Stimulated activated CD8-positive, alpha-beta memory T cell treated with anti-CD3 and anti-CD28 coated beads, Interleukin-7, amount 100 ng/mL, for 48 hours (primary cell): ENCODE measurements at places on chromosomes 6 and 20.

- DNase-seq: no peak
Measured at GRCh38 chr6:21390532-21391213, 202.9 kb upstream of the SOX4 start.

GRCh38 chr20:58514321-58515232, 622 bp downstream of the APCDD1L start:
- no peak for DNase-seq

DNA sequence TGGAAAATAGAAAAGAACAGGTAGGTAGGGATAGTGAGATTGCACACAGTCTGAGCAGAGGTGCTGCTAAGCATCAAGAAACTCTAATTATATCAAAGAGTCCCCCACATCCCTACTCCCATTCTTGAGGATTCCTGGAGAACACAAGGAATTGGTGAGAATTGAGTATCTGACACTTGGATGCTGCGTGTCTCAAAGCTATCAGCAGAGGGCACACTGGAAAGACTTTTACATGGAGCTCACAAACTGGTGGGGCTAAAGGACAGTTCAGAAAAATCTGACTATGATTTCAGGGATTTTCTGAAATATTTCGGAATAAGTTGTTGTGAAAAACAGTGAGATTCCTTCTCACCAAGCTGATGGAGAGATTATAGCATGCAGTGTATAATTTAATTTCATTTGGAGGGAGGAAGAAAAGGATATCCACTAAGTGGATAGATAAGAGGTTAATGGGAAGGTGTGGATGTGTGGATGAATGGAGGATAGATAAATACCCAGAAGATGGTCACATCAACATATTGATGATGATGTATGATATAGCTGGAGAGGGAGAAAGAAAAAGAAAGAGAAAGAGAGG, 215.4 kb upstream of the DEFB112 start:
- DNase-seq: no peak

DNA sequence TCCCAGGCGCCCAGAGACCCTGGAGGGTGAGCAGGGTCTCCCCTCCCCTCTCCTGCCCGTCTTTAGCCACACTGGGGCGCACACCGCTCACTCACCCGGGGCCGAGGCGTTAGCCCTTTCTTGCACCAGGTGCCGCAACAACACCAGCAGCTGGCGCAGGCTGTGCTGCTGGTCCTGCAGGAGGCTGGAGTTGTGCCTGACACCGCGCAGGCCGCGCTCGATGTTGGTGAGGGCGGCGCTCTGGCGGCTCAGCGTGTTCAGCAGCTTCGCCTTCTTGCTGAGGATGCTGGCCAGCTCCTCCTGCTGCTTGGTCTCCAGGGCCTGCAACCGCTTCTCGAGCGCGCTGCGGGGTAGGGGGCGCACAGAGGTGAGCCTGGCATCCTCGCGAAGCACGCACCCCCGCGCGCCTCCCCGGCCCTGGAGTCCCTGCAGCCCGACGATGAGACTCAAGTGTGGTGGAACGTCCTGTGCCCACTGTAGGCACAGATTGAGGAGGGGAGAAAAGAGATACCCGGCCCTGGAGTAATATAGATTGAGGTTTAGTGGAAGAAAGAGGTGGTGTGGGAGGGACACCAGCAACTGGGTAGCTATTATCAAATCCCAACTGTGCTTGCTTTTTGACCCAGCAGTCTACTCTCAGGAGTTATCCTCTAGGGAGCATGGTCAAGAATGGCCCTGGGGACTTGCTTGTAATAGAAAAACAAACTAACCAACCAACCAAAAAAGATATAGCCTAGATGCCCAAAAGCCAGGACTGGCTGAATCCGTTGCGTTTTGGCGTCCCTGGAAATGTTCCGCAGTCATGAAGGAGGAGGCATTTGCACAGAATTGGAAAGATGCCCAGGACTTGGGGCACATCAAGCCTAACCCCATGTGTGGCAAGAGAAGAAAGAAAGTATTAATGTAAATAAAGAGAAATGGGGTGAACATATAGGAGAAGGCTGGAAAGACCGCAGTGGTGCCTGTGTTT, 30.9 kb downstream of the ANGPT4 start:
- DNase-seq: no peak

GRCh38 chr20:46351357-46352058, 43.2 kb upstream of the CDH22 start:
- DNase-seq: no peak

DNA sequence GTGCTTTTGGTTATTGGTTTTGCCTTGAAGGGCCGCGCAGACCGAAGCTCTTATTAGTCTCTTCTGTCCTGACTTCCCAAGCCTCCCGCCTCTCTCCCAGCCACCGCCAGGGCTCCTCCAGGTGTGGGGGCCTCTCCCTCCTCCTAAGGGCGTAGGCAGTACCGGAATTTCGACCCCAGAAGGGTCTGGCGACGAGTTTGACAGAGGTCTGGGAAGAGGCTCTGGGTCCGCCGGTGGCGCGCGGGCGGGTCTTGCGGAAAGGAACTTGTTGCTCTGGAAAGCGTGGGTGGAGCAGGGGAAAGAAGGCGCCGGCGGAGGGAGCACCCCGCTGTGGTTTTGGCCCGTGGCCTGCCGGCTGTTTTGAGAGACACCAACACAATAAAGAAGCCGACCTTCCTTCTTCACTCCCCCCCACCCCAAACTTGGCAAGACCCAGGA, 1.8 kb downstream of the PCSK2 start:
- DNase-seq: no peak

DNA sequence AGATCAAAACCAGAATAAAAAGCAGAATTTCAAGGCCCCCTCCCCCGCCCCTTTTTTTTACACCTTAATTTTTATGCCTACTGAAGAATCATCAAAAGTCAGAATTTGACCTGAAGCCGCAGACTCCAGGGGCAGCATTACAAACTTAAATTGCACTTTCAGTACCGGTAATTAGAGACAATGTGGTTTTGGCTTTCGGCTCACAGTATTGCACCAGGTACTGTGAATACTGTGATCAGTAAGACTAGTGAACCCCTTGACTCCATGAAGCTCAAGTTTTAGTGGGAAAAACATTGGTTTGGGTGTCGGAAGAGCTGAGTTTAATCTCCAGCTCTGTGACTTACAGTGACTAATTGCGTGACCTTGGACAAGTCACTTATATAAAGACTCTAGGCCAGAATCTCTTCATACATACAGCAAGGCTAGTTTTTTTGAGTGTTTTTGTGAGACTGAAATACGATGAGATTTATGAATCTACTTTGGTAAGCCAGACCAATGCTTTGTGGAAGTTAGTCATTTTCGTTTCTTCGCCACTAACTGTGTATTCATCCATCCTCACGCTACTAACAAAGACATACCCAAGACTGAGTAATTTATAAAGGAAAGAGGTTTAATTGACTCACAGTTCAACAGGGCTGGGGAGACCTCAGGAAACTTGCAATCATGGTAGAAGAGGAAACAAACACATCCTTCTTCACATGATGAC, 114.7 kb downstream of the SASH1 start:
- DNase-seq: no peak

- DNase-seq: no peak
Measured at GRCh38 chr6:158312672-158313397, 570 bp downstream of the TULP4 start.

DNA sequence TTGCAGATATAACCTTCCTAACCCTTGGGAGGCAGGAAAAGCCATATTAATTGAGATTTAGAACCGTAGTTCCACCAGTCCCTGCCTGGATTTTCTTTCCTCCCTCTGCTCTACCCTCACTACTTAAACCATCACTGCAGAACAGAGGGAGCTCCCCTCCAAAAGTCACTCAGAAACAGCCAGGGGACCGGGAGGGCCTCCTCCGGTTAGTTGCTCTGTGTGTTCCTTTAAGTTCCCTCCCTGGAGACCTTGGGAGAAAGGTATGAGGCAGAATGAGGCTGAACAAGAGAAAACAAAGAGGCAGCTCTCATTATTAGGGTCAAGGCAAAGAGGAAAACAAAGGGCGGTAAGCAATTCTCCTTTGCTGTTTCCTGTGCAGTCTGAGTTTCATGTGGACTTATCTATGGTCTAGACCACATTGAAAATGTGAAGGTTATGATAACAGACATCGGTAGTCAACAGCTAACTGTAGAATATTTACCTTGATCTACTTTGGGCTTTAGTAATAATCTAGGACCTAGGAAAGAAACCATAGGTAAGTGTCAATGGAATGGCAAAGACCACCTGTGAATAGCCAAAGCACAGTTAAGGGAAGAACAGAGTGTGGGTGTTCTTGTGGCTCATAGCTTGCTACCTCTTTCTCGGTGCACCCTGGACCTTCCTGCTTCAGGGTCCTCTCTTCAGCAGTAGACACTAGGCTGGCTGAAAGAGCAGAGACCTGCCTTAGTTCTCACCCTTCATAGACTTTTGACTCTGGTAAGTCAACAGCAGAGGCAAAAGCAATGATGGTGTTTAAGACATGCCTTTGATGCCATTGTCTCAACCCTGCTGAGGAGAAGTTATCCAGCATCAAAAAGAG, 250.9 kb upstream of the CITED2 start:
- no peak for DNase-seq

- no peak for DNase-seq
Measured at GRCh38 chr6:117169064-117169665, 96.2 kb upstream of the VGLL2 start.

GRCh38 chr6:9116026-9116425, 680.7 kb upstream of the SLC35B3 start:
- DNase-seq: no peak

- DNase-seq: no peak
Measured at GRCh38 chr6:88631830-88632229, 331.6 kb downstream of the RNGTT start.

DNA sequence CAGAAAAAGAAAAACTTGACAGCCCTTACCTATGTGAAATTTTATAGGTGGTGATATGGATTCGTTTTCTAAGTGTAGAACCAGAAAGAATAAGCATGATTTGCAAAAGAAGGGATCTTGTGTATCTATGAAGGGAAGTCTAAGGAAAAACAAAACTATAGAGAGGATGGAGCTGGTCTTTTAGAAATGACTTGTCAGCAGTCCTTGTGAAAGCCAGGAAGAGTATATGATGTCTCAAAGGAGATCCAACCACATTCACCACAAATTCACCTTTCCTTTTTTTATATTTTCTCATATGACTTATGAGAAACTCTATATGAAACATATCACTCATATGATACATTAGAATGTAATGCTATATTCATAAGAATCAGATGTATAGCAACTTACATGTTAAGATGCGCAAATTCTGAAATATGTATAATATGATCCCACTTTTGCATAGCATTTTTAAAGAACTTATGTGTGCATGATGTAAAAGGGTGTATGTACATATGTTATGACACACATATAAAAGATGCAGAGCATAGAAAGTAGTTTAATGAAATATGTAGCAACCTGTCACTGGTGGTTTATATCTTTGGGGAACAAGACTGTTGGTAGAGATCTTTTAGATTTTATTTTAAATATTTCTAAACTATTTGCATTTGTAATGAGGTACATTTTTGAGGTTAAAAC, 91.9 kb upstream of the NUP153 start:
- DNase-seq: no peak

- DNase-seq: no peak
Measured at GRCh38 chr20:35320396-35321126, 28.3 kb upstream of the FAM83C start.

DNA sequence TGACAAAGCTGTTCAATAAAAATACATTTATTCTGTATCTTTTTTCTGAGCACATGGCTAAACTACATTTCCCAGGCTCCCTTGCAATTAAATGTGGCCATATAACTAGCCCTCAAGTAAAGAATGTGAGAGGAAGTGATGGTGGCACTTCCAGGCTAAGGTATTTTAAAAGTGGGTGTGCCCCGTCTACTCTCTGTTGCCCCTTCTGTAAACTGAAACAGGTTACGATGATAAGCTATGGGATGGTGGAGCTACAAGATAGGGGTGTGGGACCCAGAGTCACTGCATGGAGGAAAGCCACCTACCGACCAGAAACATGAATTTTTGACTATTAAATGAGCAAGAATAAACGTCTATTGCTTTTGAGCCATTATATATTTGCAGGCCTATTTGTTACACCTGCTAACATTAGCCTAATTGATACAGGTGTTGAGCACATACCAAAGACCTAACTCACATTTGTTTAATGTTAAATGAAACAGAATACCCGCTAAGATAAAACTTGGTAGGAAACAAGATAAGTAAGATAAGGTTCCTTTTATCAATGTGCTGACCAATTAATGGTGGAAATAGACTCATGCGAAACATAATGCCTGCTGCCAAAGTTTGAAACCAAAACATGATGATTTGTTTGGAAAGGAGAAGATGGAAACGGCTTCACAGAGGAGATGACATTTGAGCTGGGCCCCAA, 3.1 kb downstream of the FYN start:
- DNase-seq: no peak

GRCh38 chr6:35011096-35012041, 122.3 kb downstream of the ANKS1A start:
- DNase-seq: no peak

- no peak for DNase-seq
Measured at GRCh38 chr20:24672886-24673677, 203.7 kb downstream of the SYNDIG1 start.
